ENCODE measurements at places on chromosomes 2 and 18.

GRCh38 chr2:205673312-205673711, 9.0 kb upstream of the NRP2 start:
- no peak for DNase-seq

DNA sequence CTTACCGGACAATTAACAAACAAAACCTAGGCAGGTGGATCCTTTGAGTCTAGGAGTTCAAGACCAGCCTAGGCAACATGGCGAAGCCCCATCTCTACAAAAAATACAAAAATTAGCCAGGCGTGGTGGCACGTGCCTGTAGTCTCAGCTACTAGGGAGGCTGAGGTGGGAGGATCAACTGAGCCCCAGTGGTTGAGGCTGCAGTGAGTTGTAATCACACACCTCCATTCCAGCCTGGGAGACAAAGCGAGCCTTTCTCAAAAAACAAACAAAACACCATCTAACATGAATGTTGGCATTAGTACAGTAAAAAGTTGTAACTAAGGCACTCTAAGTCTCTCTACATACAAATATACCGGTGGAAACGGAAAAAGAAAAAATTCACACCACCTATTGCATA, 5.3 kb downstream of the SP3 start:
- DNase-seq, result no peak

GRCh38 chr18:73839441-73839840, 308.2 kb downstream of the FBXO15 start:
- no peak for DNase-seq

- DNase-seq, result no peak
Observed at GRCh38 chr2:176818617-176819016, 394.0 kb upstream of the HNRNPA3 start.

GRCh38 chr2:238655198-238655860, 192.6 kb upstream of the TWIST2 start:
- no peak for DNase-seq

- DNase-seq, result no peak
Observed at GRCh38 chr18:59564561-59564960, 132.7 kb downstream of the CCBE1 start.

GRCh38 chr18:47872426-47872825, 58.0 kb downstream of the SMAD2 start:
- no peak for DNase-seq
